ENCODE measurements at places on chromosomes 5 and 9.
A peak's percentile ranks its signal among the peaks of the same experiment; 100 is the strongest.

DNA sequence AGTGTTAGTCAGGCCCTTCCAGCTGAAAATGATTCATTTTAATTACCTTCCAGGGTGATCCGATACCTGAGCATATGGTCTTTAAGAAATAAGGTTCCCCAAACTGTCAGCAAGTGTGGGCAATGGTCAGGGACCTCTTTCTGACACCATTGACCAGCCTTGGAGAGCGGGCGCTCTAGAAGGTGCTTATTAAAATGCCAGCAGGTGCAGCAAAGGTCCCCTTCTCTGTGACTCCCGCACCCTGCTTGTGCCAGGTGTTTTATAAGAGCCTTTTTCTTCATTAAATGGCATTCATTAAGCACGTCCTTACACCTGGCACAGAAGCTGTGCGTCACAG, 85.3 kb downstream of the MVB12B start:
- DNase-seq = no peak

DNA sequence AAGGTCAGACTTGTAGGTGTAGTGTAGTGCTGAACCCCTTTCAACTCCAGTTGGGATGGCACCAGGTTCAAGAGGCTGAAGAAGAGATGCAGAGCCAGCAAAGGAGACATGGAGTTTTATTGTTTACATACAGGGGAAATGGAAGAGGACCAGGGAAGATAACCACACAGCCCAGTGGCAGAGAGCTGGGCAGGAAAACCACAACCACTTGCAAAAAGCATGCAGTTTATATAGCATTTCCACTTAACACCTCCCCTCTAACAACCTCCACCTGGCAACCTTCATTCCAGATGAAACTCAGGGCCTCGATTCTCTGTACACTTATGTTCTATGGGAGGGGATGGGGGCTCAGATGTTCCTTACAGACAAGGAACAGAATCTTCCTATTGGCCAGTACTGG, 56.9 kb downstream of the SNX24 start:
- DNase-seq = no peak

- no peak for DNase-seq
Measured at GRCh38 chr5:102740515-102740914, 14.6 kb upstream of the PAM start.

- DNase-seq = no peak
Measured at GRCh38 chr5:82882316-82882715, 194.9 kb downstream of the TMEM167A start.

DNA sequence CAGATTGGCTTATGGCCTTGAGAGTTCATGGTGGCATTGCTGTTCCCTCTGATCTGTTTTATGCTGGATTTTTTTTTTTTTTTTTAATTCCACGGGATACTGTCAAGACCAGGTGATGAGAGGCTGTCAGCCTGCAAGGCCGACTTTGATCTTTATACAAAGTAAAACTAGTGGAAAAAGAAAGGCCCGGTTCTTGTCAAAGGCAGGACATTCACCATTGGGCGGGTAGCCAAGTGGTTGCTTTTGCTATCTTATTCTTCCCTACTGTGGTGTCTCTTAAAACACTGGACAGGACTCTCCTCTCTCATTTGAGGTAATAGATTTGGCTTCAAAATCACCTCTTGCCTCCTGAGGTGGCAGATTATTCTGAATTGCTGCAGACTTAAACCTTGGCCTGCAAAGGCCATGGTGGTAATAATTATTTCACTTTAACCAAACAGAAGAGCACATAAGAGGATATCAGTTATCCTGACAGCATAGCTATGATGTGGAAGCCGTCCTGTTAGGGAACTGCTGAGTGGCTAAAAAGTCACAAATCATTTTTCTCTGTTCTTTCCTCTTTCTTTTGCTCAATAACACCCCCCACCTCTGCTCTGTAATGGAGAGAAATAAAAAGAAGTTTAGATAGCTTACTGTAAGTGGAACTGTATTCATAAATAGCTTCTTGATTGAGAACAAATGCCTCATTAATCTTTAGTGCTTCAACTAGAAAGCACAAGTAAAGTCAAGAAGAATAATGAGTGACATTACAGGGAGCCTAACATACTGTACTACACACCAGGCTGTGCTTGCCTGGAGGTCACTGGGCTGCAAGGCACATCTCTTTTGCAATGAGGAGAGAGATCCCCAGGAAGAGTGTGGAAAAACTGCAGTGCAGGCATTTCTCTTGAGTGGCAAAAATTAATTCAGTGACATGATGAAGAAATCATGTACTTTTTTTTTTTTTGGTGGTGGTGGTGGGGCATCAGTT, 275.6 kb downstream of the KDM4C start:
- no peak for DNase-seq

- no peak for DNase-seq
Measured at GRCh38 chr5:146791471-146791870, 87.1 kb downstream of the PPP2R2B start.

DNA sequence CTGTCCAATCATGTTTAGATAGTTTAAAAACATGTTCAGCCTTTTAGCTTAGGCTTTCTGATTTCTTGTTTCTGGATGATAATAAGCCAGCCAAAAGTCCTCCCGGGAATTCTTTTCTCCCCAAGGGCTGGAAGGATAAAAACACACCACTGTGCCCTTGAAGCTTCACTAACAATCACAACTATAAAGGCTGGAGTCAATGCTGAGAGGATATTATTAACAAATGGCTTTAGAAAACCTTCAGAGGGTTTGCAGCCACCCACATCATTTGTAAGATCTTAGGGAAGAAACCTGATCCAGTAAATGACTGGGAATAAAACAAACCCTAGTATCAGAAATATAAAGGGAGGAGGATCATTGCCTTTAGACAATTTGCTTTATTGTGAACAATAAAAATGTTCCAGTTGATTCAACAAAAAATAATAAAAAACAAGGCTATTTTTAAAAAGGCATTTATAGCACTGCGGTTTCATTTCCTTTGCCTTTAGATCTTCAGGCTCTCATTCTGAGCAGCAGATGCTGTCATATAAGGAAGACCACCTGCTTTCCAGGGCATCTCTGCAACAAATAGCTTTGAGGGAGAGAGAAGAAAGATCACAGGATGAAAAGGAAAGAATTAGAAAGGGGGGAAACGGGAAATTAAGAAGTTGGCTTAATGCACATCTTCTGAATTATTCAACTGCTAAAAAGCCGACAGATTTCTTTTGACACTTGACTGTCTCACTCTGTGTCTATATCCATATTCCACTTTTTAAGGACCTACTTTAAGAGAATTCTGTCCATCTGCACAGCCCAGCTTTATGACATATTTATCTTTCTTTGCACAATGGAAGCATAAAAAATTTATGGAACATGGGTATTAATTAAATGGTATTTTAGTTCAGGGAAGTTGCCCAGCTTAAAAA, 277.2 kb upstream of the SLC24A2 start:
- peak; percentile 45 for DNase-seq

- peak; percentile 41 for DNase-seq
Measured at GRCh38 chr5:78638973-78639669, 9.5 kb downstream of the LHFPL2 start.

DNA sequence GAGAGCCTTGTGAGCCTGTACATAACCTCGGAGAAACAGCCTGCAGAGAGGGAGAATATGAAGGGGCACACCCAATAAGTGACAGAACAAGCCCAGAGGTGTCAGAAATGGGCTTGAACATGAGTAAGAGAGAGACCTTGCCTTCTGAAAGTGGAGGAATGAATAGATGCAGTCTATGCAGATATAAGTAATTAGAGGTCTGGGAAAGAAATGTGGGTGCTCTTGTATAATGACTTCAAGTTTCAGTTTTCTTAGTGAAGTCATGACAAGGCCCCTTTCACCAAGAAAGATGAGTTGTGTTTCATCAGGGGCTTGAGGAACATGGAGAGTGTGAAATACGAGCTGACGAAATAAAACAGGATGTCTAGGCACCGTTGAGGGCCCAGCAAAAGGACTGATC, 15.1 kb downstream of the GRAMD2B start:
- DNase-seq = no peak

GRCh38 chr9:21265421-21266189, 25.8 kb upstream of the IFNA14 start:
- no peak for DNase-seq

Measured in eye (tissue), 1 donor.